Fibroblast of lung (primary cell): ENCODE measurements at places on chromosomes 1 and 21. TPM values are rescaled to one million over a fixed set of nuclear protein-coding genes. Genes with fewer than 3 reads are reported as not detected.
A peak's percentile ranks its signal among the peaks of the same experiment; 100 is the strongest.

GRCh38 chr1:112461200-112461871, 47.4 kb upstream of the WNT2B start:
- no peak for DNase-seq

- DNase-seq: no peak
Observed at GRCh38 chr1:66745451-66745850, 6.8 kb upstream of the DYNLT5 start.

DNA sequence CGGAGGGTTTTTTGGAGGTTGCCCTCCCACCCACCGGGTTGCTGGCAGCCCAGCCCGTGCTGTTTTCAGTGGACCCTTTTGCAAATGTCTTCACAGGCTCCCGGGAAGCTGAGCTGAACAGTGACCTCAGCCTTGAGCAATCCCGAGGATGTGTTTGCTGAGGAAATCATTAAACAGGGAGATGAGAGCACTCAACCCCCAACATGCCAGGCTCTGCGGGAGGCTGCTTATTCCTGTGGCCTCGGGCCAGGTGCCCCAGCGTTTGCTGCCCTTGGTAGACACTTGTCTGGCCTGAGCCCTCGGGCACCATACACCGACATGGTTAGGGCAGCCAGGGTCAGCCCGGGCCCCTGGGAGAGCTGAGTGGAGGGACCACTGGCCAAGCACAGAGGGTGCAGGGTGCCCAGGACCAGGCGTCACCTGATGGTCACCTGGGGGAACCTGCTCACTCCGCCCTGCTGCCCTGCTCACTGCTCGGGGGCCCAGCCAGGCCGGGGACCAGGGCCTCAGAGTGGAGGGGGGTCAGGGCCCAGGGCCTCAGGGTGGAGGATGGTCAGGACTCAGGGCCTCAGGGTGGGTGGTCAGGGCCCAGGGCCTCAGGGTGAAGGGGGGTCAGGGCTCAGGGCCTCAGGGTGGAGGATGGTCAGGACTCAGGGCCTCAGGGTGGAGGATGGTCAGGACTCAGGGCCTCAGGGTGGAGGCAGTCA, 42.5 kb upstream of the POFUT2 start:
- peak; percentile 87 for DNase-seq

GRCh38 chr1:185453496-185454192, 136.6 kb upstream of the IVNS1ABP start:
- peak; percentile 83 for DNase-seq

DNA sequence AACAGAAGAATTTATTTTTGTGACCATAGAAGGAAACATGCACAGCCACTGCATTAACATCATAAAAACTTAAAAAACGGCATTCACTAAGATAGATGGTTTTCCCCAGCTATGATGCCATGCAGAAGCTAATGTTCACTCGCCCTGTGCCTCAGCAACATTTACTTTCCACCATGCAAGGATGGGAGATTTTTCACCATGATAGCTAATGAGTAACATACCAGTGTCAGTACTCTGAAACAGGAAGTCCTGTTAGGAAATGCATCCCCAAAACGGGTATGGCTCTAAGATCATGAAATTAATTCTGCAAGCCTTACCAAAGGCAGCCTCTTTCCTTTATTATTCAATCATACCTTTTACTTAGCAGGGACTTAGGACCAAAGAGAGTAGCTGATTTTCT, 17.5 kb upstream of the VAMP3 start:
- DNase-seq: no peak

- no peak for DNase-seq
Observed at GRCh38 chr21:17709266-17709611, 96.5 kb upstream of the BTG3 start.

DNA sequence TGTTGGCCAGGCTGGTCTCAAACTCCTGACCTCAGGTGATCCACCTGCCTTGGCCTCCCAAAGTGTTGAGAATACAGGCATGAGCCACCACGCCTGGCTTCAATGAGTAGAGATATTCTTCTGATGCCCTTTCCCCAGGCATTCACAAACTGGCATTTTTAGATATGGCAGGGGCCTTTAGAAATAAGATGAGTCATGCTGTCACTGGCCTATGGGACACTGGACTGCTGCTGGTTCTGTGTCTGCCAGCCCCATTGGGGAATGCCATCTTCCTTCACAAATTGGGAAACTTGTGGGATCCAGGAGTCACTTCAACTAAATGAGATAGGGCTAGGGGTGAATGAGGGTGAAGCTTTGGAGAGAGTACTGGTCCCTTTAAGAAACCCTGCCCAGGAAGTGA, 16.0 kb downstream of the KLHDC8A start:
- no peak for DNase-seq

- DNase-seq: no peak
Observed at GRCh38 chr1:196538473-196538872, 69.8 kb downstream of the KCNT2 start.

- peak; percentile 73 for DNase-seq
Observed at GRCh38 chr1:164728719-164729118, 169.7 kb downstream of the PBX1 start.

DNA sequence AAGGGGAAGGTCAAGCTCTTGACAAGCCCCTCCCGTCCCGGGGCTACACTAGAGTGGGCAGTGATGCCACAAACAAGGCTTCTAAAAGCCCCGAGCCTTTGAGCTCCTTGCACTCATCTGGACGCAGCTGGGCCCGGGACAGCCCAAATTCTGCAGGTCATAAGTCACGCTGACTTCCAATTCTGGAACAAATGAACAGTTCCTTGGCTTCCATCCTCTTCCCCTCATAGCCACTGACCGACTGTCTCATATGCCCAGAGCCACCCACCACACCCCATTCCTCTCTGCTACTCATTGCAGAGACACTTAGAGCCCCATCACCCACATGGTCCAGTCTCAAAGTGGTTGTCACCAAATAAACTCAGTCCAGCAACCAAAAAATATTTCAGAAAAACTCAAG, 32.8 kb upstream of the PRELP start:
- no peak for DNase-seq

- DNase-seq: no peak
Observed at GRCh38 chr1:38656726-38657125, 202.8 kb downstream of the RRAGC start.

DNA sequence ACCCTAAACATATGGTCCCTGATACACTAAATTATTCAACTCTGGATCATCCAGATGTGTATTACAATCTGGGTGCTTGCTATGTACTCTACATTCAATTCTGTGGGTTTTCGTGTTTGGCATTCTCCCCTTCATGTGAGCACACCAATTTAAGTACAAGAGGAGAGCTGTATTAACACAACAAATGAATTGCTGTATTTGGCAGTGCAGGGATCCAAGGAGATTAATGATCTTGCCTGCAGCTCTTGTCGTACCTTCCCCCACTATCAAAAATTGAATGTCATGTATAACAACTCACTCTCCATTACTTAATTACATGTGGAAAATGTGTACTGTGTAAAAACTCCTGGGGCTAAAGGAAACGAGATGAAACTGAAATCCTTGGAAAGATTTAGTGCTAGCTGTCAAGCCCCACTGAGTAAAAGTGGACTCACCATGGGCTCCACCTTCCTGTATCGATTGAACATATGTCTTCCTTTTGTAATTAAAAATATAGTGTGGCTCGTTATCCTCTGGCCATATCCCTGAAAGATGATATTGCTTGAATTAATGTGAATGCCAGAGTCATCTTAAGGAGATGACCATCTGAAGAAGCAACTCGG, 172.2 kb upstream of the L1TD1 start:
- no peak for DNase-seq

DNA sequence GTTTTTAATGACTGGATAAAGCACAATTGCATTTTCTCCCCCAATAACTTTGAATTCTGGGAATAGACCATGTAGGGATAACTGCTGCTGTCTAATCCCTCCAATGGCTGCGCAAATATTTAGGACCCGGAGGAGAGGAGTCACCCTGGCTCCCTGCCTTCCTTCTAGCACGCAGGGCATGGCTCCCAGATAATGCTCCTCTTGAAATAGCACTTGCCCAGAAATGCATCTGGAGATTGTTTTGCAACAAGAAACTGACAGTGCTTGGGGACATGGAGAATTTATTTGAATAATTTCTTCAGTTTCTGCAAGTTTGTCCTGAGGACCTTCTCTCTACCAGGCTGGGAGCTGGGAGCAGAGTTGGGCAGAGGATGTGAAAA, 83.5 kb downstream of the MAN1C1 start:
- peak; percentile 78 for DNase-seq

DNA sequence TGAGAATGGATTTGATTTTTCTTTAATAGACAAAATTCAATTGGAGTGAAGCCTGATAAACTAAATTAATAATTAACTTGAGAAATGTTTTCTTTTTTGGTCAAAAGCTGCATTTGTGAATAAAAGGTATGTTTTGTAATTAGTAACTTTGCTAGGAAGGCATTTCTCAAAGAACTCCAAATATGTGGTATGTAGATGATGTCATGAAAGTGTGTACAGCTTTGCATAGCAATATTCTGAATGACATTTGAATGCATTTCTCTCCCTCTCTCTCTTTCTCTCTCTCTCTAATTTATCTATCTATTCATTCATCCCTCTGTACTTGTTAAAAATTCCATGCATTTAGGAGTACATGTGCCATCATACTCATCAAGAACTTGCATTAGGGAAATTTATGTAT, 109.1 kb upstream of the ADAMTS5 start:
- DNase-seq: no peak

DNA sequence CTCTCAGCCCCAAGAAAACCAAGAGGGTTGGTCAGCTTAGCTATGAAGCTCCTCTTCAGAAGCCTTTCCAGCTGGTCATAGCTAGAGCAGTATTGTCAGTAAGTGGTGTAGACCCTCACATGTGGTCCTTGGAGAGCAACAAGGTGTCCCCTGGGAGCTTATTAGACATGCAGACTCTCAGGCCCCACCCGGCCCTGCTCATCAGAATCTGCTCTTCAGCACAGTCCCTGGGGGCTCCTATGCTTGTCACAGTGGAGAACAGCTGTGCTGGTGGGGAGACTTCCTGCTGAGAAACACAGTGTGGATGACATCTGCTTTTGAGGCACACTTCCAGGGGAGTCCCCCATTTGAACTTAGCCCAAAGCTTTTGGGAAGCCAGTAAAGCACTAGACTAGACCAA, 21.9 kb upstream of the NEK2 start:
- DNase-seq: no peak

GRCh38 chr1:233393926-233394680, 66.6 kb downstream of the MAP3K21 start:
- DNase-seq: no peak

GRCh38 chr1:39825432-39825941, 36.8 kb upstream of the BMP8B start:
- DNase-seq: no peak

DNA sequence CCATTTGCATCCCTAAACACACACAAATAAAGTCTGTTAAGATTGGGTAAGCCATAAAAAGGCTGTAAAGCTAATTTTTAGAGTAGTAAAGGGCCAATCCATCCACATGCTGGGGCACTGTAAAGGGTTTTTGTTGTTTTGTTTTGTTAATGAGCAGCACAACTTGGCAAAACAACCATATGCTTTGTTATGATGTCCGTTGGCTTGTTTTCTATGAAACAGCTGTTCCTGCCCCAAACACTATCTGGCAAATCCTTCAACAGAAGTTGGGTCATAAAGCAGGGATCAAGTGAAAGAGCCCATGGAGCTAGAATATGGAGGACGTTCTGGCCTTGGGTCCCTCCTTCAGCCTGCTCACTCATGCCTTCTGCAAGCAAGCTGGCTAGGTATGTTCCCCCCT, 183.6 kb downstream of the APP start:
- no peak for DNase-seq

DNA sequence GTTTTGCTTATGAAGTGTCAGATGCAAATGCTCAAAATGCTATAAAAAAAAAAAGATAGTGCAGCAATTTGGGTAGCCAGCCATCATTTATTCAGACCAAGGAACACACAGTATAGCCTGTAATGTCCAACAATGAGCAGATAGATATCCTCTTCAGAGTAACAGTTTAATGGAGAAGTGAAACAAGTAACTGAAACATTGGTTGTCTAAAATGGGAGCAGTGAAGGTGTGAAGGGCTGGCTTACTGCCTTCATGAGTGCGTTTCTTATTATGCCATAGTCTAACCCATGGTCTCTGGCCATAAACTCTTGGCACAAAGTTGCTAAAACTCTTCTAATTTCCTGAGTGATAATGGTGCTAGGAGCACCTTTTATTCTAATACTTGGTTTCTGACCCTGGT, 11.4 kb downstream of the RGS5 start:
- no peak for DNase-seq

GRCh38 chr1:159827549-159827948, 876 bp downstream of the SLAMF8 start:
- DNase-seq: no peak

GRCh38 chr1:87129038-87129437, 199.6 kb upstream of the LMO4 start:
- DNase-seq: no peak

GRCh38 chr1:24363994-24364393, 44.8 kb downstream of the GRHL3 start:
- no peak for DNase-seq

DNA sequence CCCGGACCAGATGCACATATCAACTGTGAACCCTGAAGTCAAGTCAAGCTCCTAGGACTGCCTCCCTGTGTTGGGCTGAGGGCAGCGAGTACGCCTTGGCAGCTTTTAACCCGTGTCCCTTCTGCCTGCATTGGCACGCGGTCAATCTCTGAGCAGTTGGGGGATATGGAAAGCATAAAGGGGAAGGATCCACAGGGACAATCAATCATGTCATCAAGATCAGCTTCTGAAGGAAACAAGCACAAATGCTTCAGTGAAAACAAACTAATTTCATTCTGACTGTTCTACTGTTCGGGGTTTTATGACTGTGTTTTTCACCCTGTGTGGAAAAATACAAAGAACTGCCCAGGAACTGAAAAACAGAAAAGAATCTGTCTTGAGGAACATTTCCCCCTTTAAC, 106.2 kb downstream of the RUNX1 start:
- no peak for DNase-seq

DNA sequence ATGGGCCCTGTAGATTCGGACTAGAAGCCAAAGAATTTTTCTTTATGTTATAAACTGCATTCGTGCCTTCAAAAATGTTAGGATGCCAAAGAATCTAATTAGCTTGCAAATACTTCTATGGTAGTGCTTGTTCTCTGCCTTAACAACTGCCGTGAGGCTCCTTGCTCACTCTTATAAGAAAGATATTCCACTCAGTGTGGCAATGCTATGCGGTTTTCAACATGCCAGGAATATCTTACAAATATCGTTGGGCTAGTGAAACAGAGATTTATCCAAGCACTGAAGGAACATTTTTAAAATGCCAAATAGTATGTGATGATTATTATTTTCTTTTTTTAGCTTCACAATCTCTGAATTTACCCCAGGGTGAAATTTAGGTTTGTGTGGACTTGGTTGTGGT, 198.2 kb downstream of the GREM2 start:
- peak; percentile 64 for DNase-seq

The MORN1 gene
- 3.5 and 3.9 TPM in 2 replicates for polyA plus RNA-seq

The CDK11A gene
- 2.8 and 3.0 TPM in 2 replicates for polyA plus RNA-seq

The RBM11 gene
- polyA plus RNA-seq: 0.07 and 0.11 TPM in 2 replicates

The FALEC gene
- 0.15 TPM in 1 of 2 replicates, not detected in the other for polyA plus RNA-seq

The SPOCD1 gene
- polyA plus RNA-seq: 44.8 and 55.4 TPM in 2 replicates

The PDC gene
- polyA plus RNA-seq: 0.07 TPM in 1 of 2 replicates, not detected in the other

The ARHGEF16 gene
- polyA plus RNA-seq: 0.02 and 0.21 TPM in 2 replicates

The PPIAL4G gene
- not detected in 2 replicates for polyA plus RNA-seq

The CBR3 gene
- polyA plus RNA-seq: 13.2 and 17.8 TPM in 2 replicates

The CYP4A11 gene
- polyA plus RNA-seq: not detected in 2 replicates

The P3H1 gene
- 87.6 and 108 TPM in 2 replicates for polyA plus RNA-seq

The LMX1A gene
- not detected in 2 replicates for polyA plus RNA-seq

The GPATCH3 gene
- 4.9 and 5.1 TPM in 2 replicates for polyA plus RNA-seq

The C1orf21 gene
- 57.3 and 95.4 TPM in 2 replicates for polyA plus RNA-seq
